ENCODE measurements at places on chromosomes 6 and 20.

DNA sequence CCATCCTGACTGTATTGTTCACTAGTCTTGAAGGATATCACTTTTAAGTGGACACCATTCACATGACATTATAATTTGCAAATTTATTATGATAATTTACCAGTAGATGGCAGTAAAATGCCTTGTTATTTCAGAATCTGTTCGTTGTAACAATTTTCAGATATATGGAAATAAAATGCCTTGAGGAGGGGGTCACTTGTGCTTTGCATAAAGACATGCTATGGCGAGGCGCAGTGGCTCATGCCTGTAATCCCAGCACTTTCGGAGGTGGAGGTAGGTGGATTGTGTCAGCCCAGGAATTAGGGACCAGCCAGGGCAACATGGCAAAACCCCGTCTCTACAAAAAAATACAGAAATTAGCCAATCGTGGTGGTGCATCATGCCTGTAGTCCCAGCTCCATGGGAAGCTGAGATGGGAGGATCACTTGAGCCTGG, 9.0 kb upstream of the NCOA6 start:
- DNase-seq: peak; percentile 52

DNA sequence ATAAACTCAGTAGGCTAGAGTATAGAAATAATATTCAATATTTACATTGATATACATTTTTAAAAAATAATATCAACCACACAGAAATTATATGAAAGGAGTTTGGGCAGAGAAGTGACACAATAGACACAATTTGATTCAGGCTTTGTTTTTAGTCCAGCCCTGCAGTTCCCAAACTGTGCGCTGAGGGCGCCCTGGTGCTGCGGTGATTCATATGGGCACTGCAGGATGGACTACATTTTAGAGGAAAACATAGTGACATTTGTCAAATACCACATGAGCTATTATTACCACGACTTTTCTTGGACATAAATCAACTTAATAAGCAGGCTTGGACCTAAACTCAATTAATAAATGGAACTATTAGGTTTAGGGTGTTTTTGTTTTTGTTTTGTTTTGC, 364.3 kb upstream of the ID4 start:
- no peak for DNase-seq

GRCh38 chr20:8464368-8464767, 332.3 kb downstream of the PLCB1 start:
- no peak for DNase-seq

- no peak for DNase-seq
Observed at GRCh38 chr6:51559059-51559458, 528.4 kb downstream of the PKHD1 start.

GRCh38 chr20:14193885-14194284, 143.5 kb downstream of the FLRT3 start:
- DNase-seq: no peak

DNA sequence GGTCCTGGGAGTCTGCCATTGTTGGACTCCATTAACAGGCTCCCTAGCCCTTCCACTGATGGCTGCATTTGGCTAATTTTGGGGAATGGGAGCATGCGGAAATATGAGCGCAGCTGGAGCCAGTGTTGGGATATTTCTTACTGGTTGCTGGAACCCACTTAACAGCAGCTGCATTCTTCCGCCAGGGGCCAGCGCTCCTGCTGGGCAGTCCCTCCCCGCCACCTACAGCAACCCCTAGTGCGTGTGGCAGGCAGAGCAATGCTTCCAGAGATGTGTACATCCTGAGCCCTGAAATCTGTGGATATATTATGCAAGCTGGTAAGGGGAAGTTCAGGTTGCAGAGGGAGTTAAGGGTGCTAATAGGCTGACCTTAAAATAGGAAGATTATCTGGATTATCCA, 16.4 kb downstream of the CST8 start:
- DNase-seq: no peak

DNA sequence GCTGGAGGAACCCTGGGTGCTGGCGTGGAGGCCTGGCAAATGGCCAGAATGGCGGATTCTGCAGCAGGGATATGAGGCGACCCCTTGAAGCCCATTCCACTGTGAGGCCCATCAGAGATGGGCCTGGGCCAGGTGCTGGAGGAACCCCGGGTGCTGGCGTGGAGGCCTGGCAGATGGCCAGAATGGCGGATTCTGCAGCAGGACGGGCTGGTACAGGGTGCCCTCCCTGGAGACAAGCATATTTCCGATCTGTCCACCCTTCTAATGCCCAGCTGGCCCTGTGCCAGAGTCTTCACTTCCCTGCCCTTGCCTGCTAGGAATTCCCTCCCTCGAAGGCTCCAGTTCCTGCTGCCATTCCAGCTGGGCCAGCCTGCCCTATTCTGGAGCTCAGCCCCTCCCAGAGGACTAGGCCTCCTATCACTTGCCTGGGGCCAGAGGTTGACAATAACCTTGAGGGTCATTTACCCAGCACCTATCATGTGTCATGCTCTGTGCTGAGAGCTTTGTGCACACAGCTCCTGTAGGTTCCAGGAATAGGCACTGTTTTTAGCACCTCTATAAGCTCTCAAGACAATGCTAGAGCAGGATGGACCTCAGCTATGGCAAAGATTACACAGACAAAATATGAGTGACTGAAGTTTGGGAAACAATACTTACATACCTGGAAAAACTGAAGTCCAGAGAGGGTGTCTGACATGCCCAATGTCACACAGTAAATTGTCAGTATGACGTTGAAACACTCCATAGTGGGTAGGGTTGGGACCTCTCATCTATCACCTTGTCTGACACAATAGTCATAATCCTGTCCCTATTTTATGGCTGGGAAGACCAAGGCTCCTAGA, 21.4 kb downstream of the SUN5 start:
- no peak for DNase-seq

- DNase-seq: no peak
Observed at GRCh38 chr20:47704746-47705496, 80.4 kb downstream of the SULF2 start.

GRCh38 chr6:137783710-137784109, 83.3 kb upstream of the TNFAIP3 start:
- no peak for DNase-seq

- DNase-seq: no peak
Observed at GRCh38 chr6:150282806-150283205, 86.0 kb upstream of the IYD start.

GRCh38 chr6:150747155-150747554, 118.3 kb upstream of the MTHFD1L start:
- DNase-seq: no peak

DNA sequence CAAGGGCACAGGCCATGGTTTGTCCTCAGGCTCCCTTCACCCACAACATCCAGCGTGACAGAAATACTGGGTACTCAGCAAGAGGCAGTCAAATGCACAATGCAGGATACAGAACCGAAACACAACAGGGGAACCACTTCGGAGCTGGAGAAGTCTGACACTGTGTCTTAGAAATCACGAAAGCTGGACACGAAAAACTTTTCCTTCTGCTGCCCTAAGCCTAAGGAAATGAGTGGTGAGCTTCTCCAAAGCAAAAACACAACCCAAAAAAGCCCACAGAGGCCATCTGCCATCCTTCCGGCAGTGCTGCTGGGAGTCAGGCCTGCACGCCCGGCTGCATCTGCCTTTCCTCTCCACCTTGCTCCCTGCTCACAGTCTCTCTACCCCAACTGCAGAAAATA, 106.3 kb downstream of the SLC23A2 start:
- no peak for DNase-seq

DNA sequence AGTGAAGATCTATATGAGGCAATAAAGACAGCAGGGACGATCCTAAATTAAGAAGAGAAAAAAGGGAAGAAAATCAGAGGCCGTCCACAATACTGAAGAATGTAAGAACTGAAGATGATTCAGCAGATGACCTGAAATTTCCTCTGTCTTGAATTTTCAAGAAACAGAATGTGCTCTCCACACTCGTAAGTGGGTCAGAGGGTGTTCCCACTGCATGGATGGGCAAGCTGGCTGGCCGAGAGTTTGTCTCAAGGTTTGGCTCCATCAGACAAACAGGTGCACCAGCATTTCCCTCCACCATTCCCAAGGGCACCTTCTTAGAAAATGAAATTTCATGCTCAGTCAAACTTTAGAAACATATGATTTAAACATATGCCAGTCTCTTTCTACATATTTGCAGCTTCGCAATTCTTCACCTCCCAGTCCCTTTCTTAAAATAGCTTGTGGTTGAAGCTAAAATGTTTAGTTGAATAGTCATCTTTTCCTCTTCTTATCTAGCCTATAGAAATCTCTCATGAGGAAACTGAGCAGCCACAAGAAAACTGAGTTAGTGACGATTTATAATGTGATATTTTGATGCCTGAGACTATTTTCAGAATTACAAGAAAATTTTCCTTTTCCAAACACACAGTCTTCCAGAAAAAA, 576.4 kb downstream of the PRKN start:
- no peak for DNase-seq
